IMR-90 (cell line): ENCODE measurements at places on chromosomes 3 and 15. TPM values are rescaled to one million over a fixed set of nuclear protein-coding genes. Genes with fewer than 3 reads are reported as not detected.

Gene ZNF660
- total RNA-seq, result 1.3 and 1.4 TPM in 2 replicates

Gene CLDND1
- total RNA-seq, result 78.3 and 125 TPM in 2 replicates

Gene VILL
- total RNA-seq, result 2.3 and 2.5 TPM in 2 replicates

Gene NR2F2
- 20.3 and 28.1 TPM in 2 replicates for total RNA-seq

Gene CDHR4
- not detected in 2 replicates for total RNA-seq

Gene IL17RC
- 18.9 and 20.8 TPM in 2 replicates for total RNA-seq

Gene SPINK8
- total RNA-seq, result not detected in 2 replicates
